T-helper 17 cell (primary cell): ENCODE measurements at places on chromosomes 16 and 17. TPM values are rescaled to one million over a fixed set of nuclear protein-coding genes. Genes with fewer than 3 reads are reported as not detected.

GRCh38 chr17:14316126-14316832 is 15.4 kb downstream of the HS3ST3B1 start:
- DNase-seq: no peak

Gene ARSG
- total RNA-seq: 17.2 TPM

Gene CEP295NL
- 2.0 TPM for total RNA-seq

DNA sequence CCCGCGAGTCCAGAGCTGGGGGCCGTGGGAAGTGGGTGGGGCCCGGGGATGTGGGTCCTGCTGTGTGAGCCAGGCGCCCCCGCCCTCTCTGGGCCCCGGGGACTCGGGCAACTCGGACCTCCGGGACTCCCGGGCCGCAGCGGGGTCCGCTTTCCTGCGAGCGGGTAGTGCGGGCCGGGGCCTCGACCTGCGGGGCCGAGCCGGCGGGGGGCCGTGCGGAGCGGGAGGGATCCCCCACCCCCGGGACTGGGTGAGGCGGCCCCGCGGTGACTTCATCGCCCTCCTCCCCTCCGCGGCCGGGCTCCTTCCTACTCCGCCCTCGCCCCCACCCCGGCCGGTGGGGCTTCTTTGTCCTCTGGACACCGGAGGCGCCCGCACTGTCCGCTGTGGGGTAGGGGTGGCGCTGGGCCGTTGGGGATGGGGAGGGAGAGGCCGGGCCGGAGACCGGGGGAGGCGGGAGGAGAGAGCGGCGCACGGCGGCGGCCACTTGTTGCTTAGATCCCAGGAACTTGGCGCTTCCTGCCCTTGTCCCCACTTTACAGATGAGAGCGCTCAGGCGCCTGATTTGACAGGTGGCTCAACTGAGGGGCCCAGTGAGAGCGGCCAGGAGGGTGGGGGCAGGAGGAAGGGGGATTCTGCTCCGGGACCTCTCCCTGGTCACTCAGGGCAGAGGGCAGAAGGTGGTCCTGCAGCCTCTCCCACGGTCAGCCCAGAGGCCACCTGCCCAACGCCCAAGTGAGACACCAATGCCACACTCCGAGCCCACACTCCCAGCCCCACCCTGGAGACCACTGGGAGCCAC is 874 bp downstream of the CMTM3 start:
- DNase-seq: no peak

GRCh38 chr16:53761962-53762703 is 58.2 kb downstream of the FTO start:
- no peak for DNase-seq

Gene NUPR1
- 0.13 TPM for total RNA-seq

Gene CLEC3A
- not detected for total RNA-seq

Gene LRRC36
- total RNA-seq: not detected

GRCh38 chr16:84093879-84094270 is 22.9 kb downstream of the MBTPS1 start:
- no peak for DNase-seq

Gene MYADML2
- not detected for total RNA-seq

Gene CDH11
- not detected for total RNA-seq

DNA sequence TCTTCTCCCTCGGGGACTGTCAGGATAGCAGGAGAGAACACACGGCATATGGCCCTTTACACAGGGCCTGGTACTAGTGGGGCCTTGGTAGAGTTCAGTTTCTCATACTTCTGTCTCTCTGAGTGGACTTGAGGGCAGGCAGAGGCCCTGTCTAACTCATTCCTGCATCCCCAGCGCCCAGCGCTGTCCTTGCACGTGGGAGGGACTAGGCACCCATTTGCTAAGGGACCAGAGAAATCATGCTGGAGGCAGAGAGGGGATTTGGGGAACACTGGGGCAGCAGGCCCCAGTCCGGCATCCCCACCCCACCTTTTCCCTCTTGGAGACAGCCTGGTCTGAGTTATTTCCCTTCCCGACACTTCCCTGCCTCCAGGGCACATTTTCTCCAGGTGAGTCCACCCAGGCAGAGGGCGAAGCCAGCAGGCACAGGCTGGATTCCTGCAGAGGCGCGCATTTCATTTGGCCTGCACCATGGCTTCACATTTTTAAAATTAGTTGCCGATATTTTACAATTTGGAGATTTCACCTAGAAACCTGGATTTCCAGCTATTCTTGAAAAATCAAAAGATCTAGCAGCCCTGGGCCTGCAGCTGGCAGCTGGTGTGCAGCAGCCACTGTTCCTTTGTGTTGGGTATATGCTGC is 9.7 kb upstream of the NKD1 start:
- DNase-seq: no peak

Gene ACSM2A
- total RNA-seq: not detected

Gene CBFA2T3
- 3.2 TPM for total RNA-seq

DNA sequence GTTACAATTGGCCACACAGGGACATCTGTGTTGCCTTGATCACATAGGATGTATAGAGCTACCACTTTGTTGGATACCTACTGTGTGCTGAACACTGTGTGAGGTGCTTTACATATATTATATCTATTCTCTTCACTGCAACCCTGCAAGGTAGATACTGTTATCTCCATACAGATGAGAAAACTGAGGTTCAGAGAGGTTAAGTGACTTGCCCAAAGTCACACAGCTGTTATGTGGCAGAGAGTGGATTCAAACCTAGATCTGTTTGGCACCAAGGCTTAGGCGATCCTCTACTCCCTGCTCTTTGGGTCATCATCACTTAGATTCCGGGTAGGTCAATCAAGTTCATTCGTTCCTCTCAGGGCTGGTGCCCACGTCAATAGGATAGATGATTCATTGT is 260.5 kb upstream of the IRX3 start:
- DNase-seq: no peak

- no peak for DNase-seq
These were observed 72.5 kb downstream of the CDH13 start for GRCh38 chr16:82699260-82699659.

DNA sequence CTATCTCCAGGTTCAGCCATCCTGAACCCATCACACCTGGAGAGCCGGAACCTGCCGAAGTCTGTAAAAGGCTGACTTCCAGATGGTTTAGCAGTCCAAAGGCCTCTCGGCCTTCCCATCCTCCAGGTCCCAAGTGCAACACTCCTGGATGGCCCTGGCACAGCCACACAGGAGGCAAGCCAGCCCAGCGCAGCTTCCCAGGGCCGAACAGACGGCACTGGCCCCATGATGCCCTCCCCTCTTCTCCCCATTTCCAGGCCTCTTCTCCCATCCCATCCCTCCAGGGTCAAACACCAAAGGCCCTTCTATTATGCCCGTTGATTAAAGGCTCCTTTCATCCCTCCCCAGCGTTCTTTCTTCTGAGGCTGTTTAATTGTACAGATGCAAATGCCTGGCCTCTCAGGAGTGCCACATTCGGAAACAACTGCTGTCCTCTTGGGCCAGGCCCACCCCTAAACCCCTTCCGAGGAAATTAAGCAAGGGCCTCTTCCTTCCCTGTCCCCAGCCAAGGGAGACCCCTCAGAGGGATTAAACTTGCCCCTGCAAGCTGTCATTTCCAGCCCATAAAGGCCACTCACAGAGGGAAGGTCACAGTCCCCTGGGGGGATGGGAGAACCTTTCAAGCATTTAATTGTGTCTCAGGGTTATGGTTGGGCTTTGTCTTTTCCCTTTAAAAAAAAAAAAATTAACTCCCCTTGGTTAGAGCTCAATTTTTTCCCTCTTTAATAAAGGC is 30.8 kb downstream of the AXIN2 start:
- no peak for DNase-seq
